ENCODE measurements at places on chromosomes 13 and 19.

DNA sequence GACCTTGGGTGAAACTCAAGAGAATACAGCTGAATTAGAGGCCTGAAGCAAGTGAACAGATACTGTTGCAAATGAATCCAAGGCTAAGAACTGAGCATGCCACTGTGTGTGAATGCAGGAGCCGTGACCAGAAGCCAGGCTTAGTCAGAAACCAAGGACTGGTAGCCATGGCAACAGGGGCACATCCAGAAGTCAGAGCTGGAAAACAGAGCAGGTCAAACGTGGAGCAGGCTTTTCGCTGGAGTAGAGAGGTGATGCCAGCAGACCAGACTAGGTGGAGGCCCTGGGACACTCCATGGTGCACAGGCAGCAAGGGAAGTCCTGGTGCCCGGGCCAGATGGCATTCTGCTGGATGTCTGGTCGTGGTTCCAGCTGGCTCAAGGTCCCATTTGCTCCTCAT, 564.1 kb downstream of the PCDH9 start:
- DNase-seq = no peak

- no peak for DNase-seq
Observed at GRCh38 chr19:7216373-7216902, 77.8 kb downstream of the INSR start.

GRCh38 chr19:17468302-17469091, 1.8 kb upstream of the SLC27A1 start:
- no peak for DNase-seq

- DNase-seq = no peak
Observed at GRCh38 chr13:63420685-63421084, 2005.0 kb upstream of the PCDH20 start.

GRCh38 chr13:108662528-108662927, 33.1 kb downstream of the MYO16 start:
- DNase-seq = no peak

DNA sequence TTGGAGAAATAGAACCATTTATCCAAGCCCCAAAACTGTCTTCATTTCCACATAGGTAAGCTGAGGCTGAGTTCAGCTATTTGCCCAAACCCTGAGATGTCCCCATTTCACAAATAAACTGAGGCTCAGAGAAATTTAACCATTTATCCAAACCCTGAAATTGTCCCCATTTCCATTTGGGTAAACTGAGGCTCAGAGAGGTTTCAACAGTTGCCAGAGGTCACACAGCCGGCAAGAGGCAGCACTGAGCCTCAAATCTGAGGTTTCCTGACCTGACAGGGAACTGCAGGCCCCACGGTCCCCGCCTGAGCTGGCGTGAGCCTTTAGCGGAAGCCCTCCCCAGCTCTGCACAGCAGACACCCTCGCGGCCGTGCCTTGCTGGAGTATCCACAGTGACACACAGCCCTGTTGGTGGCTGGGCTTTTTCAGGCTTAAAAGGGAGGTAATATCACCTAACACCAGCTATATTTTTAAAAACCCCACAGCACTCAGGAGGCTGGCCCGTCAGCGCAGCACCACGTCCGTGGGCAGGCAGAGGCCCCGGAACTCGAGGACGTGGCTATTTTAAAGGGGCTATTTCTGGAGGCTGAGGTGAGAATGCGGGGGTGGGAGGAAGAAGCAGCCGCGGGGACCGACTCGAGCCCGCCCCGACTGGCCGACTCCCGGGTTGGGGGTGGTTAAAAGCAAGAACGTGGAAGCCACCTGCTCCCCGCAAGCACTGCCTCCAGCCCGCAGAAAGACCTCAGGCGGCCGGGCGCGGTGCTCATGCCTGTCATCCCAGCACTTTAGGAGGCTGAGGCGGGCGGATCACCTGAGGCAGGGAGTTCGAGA, 18.5 kb downstream of the PTPRS start:
- DNase-seq = no peak

GRCh38 chr19:1045247-1045603, 5.3 kb downstream of the ABCA7 start:
- peak; percentile 83 for DNase-seq

DNA sequence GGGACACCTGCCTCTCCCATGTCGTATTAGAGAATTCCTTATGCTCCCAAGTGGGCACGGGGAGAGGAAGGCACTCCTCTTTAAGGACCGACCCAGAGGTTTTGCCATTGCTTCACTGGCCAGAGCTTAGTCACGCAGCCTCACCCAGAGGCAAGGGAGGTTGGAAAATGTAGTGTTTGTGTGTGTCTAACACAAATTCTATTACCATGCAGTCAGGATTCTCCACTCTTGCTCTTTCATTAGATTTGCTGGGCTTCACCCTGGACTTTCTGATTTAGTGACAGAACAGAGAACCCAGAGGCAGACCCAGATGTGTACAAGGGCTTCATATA, 14.6 kb upstream of the NCCRP1 start:
- DNase-seq = no peak

GRCh38 chr19:53109527-53109926, 6.3 kb upstream of the ZNF160 start:
- DNase-seq = no peak

- DNase-seq = peak; percentile 64
Observed at GRCh38 chr13:44470638-44471562, 97.3 kb downstream of the SERP2 start.

DNA sequence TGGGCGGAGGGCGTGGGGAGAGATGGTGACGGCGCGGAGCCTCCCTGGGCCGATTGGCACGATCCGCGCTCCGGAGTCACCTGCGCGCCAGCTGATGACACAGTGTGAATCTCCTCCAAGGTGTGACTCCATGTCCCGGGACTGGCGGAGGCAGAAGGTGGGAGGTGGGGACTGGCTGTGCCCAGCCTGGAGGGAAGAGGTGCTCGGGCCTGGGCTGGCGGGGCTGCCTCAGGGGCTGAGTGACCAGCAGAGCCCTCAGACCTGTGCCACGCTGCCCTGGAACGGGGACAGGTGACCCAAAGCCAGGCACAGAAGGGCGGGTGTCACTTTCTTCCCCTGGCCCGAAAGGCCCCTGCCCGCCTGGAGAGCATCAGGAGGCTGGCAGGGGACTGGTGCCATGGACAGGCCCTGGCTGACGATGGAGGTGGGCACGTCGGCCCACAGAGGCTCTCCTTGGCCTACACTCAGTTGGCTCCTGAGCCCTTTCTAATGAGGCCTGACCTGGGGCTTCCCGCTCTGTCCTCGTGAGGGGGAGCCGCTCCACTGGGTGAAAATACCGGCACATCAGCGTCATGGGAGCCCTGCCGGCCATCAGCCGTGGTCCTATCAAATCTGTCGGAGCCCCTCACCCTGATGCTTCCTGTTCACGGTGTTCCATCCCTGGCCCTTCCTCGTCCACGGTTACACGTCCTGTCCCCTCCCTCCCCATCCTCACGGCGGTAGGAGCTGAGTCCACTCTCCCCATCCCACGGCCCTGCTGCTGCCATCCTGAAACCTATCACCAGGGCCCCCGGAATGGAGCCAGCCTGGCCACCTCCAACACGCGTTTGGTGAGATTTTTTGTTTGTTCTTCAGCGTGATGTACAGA, 75.6 kb downstream of the SPACA7 start:
- no peak for DNase-seq

DNA sequence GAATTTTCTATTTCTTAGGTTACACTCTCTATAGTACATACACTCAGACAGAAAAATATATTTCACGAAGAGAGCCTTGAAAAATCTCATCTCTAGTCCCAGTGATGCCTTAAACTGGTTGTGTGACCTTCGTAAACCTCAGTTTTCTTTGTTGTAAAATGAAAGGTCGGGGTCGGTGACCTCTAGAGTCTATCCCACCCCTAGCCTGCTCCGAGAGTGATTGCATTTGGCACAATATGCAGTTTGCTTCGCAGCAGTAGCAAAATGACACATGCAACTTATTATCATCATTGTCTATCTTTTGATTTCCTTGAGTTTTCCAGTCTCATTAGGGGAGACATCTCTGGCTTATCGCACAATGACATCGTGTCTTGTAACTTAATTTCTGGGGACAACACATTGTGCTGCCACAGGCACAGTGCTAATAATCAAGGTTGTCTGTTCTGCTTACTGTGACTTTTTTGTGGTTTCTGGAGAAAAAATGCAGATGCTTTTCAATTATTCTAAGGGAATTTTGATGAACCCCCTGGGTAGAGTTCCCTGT, 115.0 kb downstream of the GGACT start:
- DNase-seq = no peak

DNA sequence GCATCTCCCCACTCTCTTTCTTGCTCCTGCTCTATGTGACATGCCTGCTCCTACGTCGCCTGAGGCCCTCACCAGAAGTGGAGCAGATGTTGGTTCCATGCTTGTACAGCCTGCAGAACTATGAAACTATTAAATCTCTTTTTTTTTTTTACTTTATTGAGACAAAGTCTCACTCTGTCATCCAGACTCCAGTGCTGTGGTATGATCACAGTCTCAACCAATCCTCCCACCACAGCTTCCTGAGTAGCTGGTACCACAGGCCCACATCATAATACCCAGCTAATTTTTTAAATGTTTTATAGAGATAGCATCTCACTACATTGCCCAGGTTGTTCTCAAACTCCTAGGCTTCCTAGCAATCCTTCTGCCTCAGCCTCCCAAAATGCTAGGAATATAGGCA, 1067.7 kb downstream of the PCDH9 start:
- no peak for DNase-seq

- no peak for DNase-seq
Observed at GRCh38 chr19:6498294-6499036, 3.6 kb downstream of the TUBB4A start.

DNA sequence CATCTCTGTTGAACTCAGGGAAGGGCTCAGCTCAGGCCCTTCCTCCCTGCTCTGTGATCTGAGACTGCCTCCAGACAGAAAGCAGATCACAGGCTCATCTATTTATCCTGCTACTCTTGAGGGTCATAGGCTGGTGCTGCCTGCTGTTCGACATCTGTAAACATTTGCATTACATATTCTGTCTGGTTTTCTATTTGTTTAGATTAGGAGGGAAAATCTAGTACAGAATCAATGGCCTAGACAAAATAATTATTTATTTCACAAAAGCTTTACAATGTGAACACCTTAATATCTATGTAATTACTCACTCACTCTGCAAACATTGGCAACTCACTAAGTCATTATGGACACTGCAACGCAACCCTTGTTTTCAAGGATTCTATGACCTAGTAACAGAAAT, 43.0 kb downstream of the CEP89 start:
- DNase-seq = no peak

DNA sequence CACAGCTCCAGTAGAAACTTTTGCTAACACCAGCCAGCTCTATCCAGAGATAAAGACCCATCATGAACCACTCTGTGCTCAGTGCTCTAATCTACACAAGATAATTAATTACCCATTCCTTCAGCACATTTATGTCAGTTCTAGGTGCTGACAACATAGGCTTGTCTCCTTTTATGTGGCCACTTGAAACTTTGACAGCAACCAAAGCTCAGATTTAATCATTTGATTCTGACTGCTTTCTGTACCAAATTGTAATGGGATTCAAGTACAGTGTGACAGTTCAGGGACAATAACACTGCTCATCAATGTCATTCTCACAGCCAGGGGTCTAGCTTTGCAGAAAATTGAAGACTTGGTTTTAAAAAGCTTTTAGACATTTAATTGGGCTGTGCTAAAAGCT, 266.6 kb downstream of the KCTD12 start:
- no peak for DNase-seq

GRCh38 chr19:52659013-52659412, 20.9 kb upstream of the ZNF83 start:
- DNase-seq = no peak

GRCh38 chr19:8075158-8076074, 22.9 kb downstream of the CCL25 start:
- no peak for DNase-seq

DNA sequence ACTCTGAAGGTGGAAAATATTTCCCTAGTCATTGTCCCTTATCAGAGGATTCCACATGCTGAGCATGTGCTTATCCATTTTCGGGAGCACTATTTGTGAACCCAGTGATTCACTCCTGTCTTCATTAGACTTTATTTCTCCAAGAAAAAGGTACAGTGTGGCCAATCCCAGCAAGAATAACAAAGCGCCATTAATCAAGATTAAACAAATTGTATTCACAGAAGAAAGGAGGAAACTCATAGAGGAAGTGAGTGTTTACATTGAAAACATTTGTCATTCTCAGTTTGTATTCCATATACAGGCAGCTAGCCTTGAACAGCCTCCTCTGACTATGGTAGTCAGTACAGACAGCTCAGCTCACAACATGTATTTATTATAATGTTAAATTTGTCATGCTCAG, 1669.9 kb upstream of the SPRY2 start:
- DNase-seq = no peak

GRCh38 chr13:66087269-66087710, 1142.8 kb downstream of the PCDH9 start:
- no peak for DNase-seq

DNA sequence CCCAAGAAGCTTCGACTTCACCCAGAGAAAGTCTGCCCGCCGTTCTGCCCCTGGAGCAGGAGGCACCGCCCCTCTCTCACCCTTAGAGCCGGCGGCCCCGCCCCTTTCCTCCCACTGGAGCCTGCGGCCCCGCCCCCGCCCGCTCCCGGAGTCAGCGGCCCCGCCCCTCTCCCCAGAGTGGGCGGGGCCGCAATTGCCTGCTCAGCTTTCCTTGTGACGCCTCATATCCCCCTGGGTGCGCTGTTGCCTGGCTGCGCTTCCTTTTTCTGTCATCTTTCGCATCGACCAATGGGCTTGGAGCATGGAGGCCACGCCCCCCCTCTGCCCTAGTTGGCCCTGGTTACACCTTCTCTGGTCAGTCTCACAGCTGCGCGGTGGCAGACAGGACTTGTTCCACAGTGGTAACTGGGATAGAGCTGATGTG, 38.2 kb upstream of the ZNF492 start:
- DNase-seq = no peak

- DNase-seq = peak; percentile 55
Observed at GRCh38 chr19:44741841-44742329, 6.6 kb upstream of the BCL3 start.

- peak; percentile 6 for DNase-seq
Observed at GRCh38 chr19:1315470-1316166, 29.9 kb downstream of the EFNA2 start.

GRCh38 chr13:61852116-61852619, 436.5 kb upstream of the PCDH20 start:
- DNase-seq = no peak

DNA sequence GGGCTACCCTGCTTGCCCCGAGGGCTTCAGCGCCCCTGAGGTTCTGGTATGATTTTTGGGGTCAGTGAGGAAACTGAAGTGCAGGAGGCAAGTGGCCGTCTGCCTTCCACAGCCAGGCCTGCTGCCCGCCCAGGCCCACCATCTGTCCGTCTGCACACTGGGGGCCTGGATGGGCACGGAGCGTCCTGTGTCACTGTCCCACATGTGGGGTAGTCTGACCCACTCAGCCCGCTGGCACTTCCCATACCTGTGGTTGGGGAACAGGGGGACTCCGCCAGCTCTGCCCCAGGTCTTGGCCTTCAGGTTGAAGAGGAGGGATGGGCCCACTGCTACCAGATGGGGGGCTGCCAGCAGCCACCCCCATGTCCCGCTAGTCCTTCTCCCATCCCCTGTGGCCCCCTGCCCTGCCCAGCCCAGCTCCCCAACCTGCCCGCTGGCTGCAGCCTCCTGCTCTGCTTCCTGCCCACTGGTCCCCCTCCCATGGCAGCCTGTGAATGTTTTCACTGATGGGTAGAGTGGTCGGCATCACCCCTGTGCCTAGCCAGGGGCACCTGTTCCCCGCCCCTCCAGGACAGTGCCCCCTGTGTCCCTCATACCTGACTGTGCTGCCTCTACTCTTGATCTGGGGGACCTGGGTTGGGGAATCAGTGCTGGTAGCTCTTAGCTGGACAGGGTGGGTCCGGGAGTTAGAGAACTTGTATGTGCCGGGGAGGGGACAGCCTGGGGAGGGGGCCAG, 9.5 kb downstream of the PIAS4 start:
- no peak for DNase-seq

All from hematopoietic multipotent progenitor cell treated with erythropoietin and hydrocortisone succinate and interleukin-3 and kit ligand, for 15 days (in vitro differentiated cells).